ENCODE measurements at places on chromosomes 2 and 18. TPM values are rescaled to one million over a fixed set of nuclear protein-coding genes. Genes with fewer than 3 reads are reported as not detected.

GRCh38 chr18:36149514-36150289, 20.0 kb downstream of the ELP2 start:
- H3K4me3 ChIP-seq: no peak overlapping the region
- H3K27ac ChIP-seq: no peak overlapping the region
- no peak for DNase-seq
- peaks cover 70% of the 10 kb centered on the region for H3K36me3 ChIP-seq

DNA sequence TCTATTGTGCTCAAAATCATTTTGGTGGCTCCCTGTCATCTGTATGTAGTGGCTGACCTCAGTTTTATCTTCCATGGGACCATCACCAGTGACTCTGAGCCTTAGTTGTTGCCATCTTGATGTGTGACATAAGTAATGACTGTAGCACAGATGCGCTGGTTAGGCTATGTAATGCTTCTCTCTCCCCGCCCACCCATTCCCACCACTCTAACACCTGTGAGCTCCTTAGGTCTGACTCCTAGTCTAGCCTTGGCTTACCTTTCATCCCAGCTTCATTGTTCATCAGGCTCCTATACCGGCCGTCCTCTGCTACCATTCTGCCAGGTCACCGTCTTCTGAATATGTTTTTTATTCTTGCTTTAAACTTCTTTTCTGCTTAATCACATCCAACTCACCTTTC, 17.2 kb downstream of the MYO1B start:
- no peak overlapping the region for H3K4me3 ChIP-seq
- no peaks in the 10 kb centered on the region for H3K36me3 ChIP-seq
- no peak overlapping the region for H3K27ac ChIP-seq
- no peaks in the 10 kb centered on the region for H3K27me3 ChIP-seq

- no peak overlapping the region for H3K27ac ChIP-seq
- no peaks in the 10 kb centered on the region for H3K4me1 ChIP-seq
- DNase-seq: no peak
- H3K36me3 ChIP-seq: no peaks in the 10 kb centered on the region
- H3K4me3 ChIP-seq: no peak overlapping the region
- no peaks in the 10 kb centered on the region for H3K27me3 ChIP-seq
These were observed 41.2 kb downstream of the TAF4B start for GRCh38 chr18:26267357-26267930.

GRCh38 chr18:64392202-64392601, 243.3 kb upstream of the LINC00305 start:
- DNase-seq: no peak
- no peaks in the 10 kb centered on the region for H3K4me1 ChIP-seq
- no peak overlapping the region for H3K4me3 ChIP-seq
- H3K36me3 ChIP-seq: no peaks in the 10 kb centered on the region
- no peak overlapping the region for H3K27ac ChIP-seq

- H3K27me3 ChIP-seq: no peaks in the 10 kb centered on the region
- peaks cover 2% of the 10 kb centered on the region for H3K4me1 ChIP-seq
- H3K27ac ChIP-seq: no peak overlapping the region
- no peak overlapping the region for H3K4me3 ChIP-seq
- H3K36me3 ChIP-seq: no peaks in the 10 kb centered on the region
These were observed 325.3 kb upstream of the MYT1L start for GRCh38 chr2:2656115-2657011.

GRCh38 chr2:29495068-29495467, 379.9 kb downstream of the CLIP4 start:
- H3K27ac ChIP-seq: no peak overlapping the region
- no peak for DNase-seq
- H3K27me3 ChIP-seq: no peaks in the 10 kb centered on the region
- H3K4me3 ChIP-seq: no peak overlapping the region
- H3K36me3 ChIP-seq: no peaks in the 10 kb centered on the region

DNA sequence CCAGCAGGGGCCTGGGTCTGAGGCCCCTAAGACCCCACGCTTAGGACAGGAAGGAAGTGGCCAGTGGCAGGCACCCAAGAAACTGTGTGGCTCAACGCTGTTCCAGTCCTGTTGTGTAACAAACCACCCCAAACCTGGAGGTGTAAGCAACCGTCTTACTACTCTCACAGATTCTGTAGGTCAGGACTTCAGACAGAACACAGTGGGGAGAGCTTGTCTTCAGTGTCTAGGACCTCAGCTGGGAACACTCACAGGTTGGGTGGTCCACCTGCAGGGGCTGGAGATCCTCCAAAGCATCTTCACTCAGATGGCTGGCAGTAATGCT, 123.0 kb downstream of the KLHL29 start:
- H3K4me3 ChIP-seq: no peak overlapping the region
- H3K36me3 ChIP-seq: no peaks in the 10 kb centered on the region
- peaks cover 43% of the 10 kb centered on the region for H3K27me3 ChIP-seq
- DNase-seq: no peak

DNA sequence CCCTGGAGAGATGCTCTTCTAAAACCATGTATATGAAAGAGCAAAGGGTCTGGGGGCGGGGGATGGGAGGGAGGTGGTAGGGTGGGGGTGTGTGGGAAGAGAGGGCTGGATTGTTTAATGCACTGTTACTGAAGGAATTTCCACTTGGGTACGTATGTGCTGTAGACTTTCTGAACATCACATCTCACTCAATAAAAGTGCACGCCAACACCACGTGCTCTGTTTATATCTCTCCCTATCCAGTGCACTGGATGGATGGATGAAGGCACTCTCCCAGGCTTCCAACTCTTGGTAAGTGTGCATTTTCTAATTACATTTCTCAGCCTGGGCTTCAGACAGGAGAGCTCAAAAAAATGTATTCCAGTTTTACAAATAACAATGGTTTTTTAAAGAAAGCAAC, 184.3 kb upstream of the SIX2 start:
- no peaks in the 10 kb centered on the region for H3K4me1 ChIP-seq
- no peaks in the 10 kb centered on the region for H3K36me3 ChIP-seq
- no peak overlapping the region for H3K27ac ChIP-seq
- H3K27me3 ChIP-seq: no peaks in the 10 kb centered on the region
- no peak for DNase-seq

The RNF125 gene
- 5.1 TPM for total RNA-seq

The RNPEPL1 gene
- 14.3 TPM for total RNA-seq

The MDH1B gene
- total RNA-seq: 1.2 TPM

Data from thymus (tissue), 14 donors.